ENCODE measurements at places on chromosomes 4 and X.

- no peak for DNase-seq
These were observed 12.2 kb downstream of the OSTC start for GRCh38 chr4:108662629-108663028.

GRCh38 chr4:84606645-84607044, 23.7 kb downstream of the CDS1 start:
- DNase-seq, result no peak

GRCh38 chr4:163486321-163486720, 8.2 kb upstream of the TMA16 start:
- DNase-seq, result no peak

- DNase-seq, result no peak
These were observed 43.6 kb downstream of the ADGRG4 start for GRCh38 chrX:136344320-136344719.

GRCh38 chr4:79292008-79292407, 33.9 kb downstream of the NAA11 start:
- DNase-seq, result no peak

GRCh38 chrX:72003811-72004750, 93.4 kb downstream of the NHSL2 start:
- no peak for DNase-seq

GRCh38 chr4:22515145-22515887, 550 bp downstream of the ADGRA3 start:
- DNase-seq, result peak; percentile 37

DNA sequence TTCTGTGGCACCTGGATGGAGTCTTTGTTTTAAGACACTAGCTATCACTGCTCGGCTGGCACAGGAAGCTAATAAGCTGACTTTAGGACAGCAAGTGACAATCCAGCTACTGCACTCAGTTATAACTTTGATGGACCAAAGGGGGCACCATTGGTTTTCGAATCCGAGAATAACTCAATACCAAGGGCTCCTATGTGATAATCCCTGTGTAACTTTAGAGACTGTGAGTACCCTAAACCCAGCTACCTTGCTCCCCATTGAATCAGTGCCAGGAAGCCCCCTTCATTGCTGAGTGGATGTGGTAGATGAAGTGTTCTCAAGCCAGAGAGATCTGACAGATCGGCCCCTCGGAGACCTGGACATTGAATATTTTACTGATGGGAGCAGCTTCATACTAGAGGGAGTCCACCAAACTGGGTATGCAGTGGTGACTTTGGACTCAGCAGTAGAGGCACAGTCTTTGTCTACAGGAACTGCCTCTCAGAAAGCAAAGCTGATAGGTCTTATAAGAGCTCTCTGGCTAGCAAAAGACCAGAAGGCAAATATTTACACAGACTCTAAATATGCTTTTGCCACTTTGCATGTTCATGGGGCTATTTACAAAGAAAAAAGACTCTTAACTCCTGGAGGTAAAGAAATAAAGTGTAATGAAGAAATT, 35.5 kb upstream of the UGT2B7 start:
- no peak for DNase-seq

DNA sequence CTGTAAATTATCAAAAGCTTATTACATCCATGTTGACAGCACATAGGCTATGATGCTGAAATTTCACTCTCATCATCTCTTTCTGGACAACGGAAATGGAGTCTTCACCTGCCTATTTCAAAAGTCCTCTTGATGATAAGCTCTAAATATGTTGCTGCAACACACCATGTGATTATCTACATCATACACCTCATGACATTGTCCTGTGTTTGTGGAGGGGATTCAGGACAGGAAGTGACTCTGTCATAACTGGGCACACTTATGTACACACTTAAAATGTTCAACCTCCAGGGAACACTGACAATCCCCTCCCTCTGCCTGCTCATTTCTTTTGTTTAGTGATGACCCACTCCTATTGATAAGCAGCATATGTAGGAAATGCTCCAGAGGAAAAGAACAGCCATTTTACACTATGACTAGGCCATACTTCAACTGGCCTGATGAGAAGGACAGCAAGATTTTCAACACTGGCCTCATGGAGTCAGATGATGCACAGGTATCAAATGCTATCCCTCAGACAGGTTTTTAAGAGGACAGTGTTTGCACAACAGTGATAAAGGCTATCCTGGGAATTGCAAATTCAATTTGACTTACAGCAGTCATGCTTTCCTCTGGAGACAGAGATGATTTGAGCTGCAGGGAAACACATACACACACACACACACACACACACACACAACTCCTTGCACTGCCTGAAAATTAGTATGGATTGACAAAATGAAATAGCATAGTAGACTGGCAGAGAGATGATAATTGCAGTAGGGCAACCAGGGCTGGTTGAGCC, 163.3 kb upstream of the RASGEF1B start:
- DNase-seq, result no peak

GRCh38 chr4:141849778-141850177, 213.4 kb downstream of the IL15 start:
- DNase-seq, result no peak

DNA sequence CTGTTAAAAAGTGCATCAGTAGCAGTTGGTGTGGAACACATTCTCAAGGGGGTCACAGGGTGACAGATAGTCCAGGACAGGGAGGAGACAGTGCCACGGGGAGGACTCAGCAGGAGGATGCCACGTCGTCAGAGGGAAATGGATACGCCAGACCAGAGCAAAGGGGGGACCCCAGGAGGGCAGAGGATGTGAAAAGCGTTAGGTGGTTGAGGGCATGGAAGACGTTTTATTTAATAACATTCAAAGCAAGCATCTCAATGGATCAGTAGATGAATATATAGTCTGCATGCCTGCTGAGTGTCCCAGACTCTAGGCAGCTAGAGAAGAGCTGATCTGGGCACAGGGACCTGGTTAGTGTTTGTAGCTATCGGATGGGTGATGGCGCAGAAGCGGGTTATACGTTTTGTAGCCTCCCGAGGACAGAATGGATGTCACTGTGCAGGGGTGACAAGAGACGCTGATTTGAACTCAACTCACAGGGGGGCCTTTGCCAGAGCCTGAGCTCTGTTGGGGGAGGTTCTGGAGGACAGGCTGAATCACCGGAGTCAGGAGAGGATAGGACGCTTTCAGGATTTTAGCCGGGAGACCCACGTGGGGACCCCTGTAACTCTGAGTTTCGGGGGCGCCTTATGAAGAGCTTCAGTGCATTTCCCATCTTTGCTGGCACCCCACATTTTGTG, 81.3 kb downstream of the STOX2 start:
- no peak for DNase-seq

DNA sequence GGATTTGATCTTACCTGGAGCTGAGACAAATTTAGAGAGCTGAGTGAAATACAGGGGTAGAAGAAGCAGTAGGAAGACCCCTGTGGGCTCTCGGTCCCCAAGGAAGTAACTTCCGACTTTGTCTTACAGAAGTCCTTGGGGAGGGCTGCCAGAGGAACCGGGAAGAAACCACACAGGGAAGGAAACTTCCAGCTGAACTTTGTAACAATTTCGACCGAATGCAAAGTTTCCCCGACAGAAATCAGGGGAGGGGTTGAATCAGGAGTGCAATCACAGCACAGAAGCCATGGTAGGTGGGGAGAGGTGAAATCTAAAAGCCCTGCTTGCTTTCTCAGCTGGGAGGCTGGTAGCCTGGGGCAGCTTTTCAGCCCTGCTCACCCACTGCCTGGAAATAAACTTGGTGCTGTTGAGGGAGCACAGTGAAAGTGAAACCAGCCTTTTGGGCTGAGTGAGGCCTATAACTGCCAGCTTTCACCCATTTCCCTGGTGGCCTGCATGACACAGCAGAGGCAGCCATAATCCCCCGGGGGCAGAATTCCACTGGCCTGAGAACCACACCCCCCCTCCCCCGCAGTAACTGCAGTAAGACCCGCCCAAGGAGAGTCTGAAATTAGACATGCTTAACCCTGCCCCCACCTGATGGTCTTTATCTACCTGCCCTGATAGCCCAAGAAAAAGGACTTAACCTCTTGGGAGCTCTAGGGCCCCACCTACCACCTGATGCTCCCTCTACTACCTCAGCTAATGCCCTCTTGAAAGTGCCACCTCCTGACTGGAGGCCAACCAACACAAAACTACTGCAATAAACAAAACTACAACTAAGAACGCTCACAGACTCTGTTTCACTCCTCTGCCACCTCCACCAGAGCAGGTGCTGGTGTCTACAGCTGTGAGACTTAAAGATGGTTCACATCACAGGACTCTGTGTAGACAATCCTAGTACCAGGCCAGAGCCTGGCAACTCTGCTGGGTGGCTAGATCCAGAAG, 248.2 kb downstream of the PARM1 start:
- no peak for DNase-seq

GRCh38 chr4:188639479-188640100, 500.3 kb downstream of the TRIML1 start:
- DNase-seq, result no peak

DNA sequence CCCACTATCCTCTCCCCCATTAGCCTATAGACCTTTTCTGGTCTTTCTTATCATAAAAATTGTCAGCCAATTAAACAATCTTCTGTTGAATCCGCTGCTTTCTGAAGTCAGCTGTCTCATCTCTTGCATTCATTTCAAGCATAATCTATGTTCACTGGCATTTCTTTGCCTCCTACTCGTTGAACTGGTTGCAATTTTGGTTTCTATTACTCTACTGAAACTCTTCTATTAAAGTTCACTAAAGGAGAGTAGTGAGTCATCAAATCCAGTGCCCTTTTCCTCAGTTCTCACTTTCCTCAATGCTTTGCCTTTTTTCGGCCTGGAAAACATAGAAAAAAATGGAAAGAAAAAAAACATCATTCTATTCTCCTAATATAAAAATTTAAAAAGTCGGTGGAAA, 23.9 kb upstream of the CXCL13 start:
- no peak for DNase-seq

DNA sequence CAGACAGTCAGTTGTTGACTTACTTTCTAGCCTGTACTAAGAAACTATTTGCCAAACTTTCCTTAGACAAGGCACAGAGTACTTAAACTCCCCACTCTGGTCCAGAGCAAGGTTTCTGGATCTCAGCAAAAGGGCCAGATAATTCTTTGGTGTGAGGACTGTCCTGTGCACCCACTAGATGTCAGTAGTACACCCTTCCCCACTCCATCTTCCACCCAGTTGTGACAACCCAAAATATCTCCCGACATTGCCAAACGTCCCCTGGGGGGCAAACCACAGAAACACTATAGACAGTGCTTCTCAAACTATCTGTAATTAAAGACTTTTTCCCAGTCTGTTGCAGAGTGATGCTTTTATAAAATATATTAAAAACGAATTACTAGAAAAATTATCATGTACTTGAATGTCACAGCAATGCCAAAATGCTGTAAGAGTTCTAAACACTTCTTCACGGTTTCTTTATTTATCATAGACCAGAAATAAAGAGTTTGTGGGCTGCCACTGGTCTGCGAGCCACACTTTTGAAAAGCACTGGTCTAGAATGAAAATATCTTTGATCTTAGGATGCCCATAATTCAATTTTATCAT, 203.5 kb downstream of the PRDM5 start:
- DNase-seq, result peak; percentile 28

DNA sequence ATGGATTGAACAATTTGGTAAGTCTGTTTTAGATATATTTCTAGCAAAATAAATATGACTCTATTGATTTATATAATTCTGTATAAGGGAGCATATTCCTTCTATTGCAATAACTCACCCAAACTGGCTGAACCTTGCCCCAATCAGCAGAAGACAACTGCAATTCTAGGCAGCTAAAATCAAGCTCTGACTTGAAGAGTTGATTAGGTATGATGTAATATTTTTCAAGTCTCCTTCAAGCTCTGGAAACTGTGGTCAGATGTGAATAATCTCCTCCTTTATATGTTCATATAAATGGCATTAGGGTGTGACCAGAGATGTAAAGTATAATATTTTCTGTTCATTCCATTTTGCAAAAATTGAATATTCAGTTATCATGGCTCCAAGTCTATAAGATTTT, 8.2 kb downstream of the RASSF6 start:
- DNase-seq, result no peak

DNA sequence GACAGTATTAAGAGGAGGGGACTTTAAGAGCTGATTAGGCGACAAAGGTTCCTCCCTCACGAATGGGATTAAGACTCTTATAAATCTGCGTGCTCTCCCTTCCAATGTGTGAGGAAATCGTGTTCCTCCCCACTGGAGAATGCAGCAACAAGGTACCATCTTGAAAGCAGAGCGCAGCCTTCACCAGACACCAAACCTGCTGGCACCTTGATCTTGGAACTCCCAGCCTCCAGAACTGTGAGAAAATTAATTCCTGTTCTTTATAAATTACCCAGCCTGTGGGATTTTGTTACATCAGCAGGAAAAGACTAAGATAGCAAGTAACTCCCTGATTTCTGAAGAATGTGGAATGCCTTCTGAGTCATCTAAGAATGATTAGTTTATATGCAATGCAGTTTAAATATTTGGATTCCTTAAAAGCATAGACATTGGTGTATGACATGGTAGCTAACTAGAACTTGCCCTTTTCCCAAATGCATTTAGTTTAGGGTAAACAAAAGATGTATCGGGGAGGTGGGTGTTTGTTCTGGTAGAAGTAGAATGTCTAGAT, 86.1 kb downstream of the USP46 start:
- no peak for DNase-seq

DNA sequence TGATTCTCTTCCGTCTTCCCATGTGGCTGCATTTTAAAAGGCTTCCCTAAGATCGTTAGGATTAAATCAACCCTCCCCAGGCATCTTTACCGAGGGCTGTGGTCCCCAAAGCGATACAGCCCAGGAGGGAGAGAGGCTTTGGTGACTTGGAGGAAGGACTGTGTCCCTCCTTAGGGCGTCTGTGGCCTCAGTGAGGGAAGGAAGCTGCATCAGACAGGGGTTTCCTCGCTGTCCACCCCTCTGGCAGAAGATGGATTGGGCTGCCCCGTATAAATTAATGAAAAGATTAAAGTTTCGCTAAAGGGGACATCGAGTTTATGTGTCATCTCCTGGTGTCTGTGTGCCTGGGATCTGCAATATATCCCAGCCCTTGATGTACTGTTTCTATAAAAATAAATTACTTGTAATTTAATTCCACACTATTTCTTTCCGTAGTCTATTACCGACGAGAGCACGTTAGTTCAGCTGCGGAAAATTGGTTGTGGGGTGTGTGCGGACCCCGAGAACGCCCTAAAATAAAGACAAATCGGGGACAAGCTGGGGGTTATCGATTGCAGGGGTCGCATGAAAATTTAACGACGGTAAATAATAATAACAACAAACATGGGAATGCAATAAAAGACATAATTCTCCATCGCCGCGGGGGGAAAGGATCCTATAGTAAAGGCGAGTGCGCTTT, 6.5 kb downstream of the SHOX start:
- DNase-seq, result no peak

DNA sequence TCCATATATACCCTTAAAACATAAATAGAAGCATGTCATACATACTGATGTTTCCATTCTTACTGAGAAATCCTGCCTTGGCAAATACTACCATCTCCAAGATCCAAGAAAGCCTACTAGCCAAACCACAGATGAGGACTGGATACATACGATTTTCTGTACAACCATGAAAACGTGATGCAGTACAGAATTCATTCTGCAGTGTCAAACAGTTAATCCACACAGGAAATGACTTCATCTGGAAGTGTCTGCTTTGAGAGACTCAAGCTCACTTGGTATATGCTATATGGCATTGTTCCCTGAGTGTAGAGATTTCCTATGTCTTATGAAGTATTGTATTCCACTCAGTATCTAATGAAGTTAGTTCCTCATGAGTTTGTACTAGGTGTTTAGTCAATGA, 94.3 kb downstream of the CT47B1 start:
- no peak for DNase-seq

Data from CD4-positive, alpha-beta T cell treated with Interleukin-6 for 4 hours (primary cell).